CD4-positive, alpha-beta T cell treated with Interleukin-15 for 1 hour (primary cell): ENCODE measurements at places on chromosomes 6 and 20.
A peak's percentile ranks its signal among the peaks of the same experiment; 100 is the strongest.

DNA sequence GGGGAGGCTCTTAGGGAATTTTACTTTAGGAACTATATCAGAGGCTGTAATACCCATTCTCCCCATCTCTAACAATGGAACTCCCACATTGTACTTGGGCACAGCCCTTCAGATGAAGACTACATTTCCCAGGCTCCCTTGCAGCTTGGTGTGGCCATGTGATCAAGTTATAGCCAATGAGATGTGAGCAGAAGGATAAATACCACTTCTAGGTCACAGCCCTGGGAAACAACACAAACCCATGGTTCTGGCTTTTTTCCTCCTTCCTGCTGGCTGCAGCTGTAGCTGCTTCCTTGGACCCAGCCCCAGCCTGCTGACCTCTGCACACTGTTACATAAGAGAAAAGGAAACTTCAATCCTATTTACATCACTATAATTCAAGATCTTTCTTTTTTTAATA lies 445.9 kb upstream of the JARID2 start:
- peak; percentile 62 for DNase-seq

- DNase-seq, result peak; percentile 23
Observed at GRCh38 chr6:15023448-15023847, 222.4 kb upstream of the JARID2 start.

DNA sequence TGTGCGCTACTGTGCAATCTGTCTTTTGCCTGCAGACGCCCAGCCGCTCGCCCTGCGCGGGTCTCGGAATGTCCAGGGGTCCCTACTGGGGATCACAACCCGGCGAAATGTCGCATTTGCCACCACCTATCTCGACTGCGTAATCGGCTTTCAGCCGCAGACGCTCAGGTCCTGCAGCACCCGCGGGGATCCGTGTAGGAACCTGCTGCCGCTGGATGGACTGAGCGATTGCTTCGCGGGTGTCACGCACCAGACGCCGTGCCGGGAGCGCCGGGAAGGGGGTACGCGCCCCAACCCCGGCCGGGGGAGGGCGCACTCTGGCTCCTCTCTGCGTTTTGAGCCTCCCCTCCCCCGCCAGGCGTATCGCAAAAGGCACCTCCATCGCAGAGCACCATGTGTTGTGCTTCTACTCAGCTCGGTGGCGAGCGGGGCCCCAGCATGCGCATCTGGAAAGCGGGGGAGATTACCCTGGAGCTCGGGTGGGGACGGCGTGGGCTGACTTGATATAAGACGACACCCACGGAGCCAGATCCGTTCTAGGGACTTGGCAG lies 747 bp upstream of the PTPRA start:
- DNase-seq, result peak; percentile 75

GRCh38 chr6:56318851-56319250 lies 71.5 kb upstream of the COL21A1 start:
- no peak for DNase-seq

- no peak for DNase-seq
Observed at GRCh38 chr20:61881861-61882260, 183.8 kb downstream of the TAF4 start.

DNA sequence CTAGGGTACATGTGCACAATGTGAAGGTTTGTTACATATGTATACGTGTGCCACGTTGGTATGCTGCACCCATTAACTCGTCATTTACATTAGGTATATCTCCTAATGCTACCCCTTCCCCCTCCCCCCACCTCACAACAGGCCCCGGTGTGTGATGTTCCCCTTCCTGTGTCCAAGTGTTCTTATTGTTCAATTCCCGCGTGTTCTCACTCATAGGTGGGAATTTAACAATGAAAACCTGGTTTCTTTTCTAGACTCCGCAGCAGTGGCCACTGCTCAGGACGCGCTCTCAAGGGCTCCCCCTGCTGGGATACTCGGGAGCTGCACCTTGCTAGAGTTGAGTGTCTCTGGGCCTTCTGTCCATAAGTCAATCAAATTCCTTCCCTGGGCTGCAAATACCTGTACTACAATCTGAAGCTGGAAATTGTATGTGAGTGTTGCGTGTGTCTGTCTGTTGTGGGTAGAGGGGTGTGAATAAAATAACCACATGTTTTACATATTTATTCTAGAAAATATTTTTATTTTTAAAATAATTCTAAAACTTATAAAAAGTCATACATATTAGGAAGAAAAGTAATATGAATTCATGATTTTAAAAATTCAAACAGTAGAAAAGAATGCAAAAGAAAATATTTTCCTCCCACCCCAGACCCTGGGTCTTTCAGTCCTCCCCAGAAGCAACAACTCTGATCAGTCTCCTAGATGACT lies 8.2 kb upstream of the CEP250 start:
- DNase-seq, result peak; percentile 80

DNA sequence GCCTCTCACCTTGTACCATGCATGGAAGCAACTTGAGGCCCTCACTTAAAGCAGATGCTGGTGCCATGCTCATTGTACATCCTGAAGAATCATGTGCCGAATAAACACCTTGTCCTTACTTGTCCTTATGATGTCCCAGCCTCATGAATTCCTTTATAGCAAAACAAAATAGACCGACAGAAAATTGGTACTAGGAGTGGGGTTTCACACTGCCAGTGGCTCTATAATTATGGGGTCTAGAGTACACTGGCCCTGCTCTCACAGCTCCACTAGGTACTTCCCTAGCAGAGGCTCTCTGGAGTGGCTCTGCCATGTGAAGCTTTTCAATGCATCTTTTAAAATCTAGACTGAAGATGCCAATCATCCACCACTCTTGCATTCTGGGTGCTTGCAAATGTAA lies 101.2 kb downstream of the HTR1B start:
- no peak for DNase-seq

DNA sequence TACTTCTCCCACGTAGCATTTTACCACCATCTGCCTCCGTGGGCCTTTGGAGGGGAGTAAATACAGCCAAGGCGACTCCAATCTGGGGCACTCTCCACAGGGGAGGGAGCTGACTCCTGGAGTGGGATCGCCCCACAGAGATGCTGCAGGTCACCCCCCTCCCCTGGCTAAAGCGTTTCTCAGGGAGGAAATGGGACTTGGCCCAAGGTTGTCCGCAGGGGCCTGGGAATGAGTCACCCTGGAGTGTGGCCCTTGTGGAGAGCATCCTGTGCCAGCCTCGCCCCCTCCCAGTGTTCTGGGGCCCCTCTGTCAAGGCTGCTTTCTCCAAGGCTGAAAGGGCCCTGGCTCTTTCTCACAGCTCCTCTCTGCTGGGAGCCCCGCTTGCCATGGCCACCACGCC lies 84.5 kb upstream of the QKI start:
- no peak for DNase-seq

DNA sequence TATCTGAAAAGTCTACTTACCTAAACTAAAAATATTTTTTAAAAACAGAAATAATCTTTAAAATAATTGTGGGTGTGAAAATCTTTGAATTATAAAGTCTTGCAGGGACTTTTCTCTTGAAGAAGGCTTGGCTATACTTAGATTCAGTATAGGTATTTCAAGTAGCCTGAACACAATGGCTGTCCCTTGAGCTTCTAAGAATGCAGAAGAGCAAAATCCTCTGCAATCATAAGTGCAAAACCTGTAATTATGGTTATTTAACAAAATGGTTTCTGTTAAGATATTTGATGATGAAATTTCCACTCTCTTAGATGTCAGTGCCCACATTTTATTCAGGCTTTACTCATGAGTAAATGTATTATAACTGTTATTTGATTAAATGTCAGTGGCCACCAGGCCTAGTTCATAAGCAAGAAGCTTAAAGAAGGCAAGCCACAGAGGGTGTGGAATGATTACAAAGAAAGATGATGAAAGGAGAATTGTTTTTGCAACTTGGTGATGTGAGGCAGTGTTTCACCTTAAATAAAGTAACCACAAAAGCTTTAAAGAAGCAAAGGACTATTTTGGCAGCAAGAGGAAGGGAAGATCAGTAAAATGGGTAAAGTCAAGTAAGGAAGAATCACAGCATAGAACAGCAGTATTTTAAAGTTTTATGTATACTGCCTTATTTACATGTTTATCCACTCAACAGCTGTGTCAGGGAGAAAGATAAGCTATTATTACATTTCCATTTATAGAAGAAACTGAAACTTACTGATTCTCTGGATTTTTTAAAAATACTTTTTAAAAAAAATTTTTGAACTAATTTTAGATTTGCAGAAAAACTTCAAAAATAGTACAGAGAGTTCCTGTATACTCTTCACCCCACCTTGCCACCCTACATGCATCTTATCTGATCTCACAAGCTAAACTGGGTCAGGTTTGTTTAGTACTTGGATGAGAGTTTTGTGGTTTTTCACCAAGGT lies 351.2 kb upstream of the RUNX2 start:
- no peak for DNase-seq

DNA sequence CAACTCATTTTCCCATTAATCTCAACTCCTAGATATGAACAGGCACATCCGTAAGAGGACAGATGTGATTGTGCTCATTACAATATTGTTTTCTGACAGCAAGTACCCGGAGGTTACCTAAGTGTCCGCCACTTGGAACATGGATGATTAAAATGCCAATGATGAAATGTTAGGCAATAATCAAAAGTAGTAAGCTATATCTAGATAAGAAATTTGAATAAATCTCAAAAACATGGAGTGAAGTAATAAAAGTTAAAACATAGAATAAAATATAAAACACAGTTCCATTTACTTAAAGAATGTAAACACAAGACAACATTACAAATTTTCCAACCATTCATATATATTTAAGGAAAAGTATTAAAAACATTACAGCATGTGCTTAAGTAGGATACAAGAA lies 59.2 kb upstream of the LY86 start:
- no peak for DNase-seq

- DNase-seq, result no peak
Observed at GRCh38 chr20:10064611-10065010, 29.8 kb downstream of the ANKEF1 start.

DNA sequence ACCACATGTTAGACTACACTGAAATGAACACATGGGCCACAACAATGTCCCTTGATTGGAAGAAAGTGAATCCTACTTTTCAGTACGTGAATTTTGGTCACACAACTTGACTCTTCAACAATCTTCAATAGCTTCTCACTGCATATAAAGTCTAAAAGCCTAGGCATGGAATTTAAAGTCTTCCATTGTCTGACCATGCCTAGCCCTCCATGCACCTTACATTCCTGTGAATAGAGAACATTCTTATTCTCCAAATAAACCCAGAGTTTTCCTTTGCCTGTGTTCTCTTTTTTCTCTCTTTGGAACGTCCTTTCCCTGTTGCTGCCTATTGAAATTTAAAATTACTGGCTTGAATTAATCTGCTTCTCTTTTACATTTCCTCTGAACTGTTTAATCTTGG lies 207.5 kb downstream of the ASCC3 start:
- DNase-seq, result no peak

DNA sequence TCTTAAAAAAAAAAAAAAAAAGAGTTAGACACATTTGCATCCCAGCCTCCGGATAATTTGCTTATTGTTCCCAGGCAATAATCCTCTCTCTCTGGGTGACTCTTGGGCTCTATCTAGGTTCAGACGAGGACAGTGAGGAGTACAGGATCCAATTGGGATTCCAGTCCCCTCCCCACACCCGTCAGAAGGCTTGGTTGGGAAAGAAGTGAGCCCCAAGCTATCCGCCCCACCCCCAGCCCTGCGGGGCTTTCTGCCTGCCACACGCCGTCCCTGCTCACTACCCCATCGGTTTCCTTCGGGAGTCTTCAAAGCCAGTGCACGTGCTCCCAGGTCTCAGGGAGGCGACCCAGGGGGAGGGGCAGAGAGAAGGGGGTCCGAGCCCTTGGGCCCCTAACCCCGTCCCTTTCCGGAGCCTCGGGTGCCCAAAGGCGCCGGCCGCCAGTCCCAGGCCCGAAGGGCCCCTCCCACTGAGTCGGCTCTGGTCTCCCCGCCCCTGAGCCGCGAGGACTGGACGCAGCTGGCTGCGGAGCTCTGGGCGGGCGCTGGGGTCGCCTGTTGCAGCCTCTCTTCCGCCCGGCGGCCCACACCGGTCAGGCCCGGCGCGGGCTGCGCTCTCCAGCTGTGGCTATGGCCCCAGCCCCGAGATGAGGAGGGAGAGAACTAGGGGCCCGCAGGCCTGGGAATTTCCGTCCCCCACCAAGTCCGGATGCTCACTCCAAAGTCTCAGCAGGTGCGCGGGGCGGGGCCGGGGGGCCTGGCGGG lies 2.5 kb downstream of the MYMX start:
- DNase-seq, result peak; percentile 47

- no peak for DNase-seq
Observed at GRCh38 chr6:111711476-111711875, 105.8 kb upstream of the TRAF3IP2 start.

DNA sequence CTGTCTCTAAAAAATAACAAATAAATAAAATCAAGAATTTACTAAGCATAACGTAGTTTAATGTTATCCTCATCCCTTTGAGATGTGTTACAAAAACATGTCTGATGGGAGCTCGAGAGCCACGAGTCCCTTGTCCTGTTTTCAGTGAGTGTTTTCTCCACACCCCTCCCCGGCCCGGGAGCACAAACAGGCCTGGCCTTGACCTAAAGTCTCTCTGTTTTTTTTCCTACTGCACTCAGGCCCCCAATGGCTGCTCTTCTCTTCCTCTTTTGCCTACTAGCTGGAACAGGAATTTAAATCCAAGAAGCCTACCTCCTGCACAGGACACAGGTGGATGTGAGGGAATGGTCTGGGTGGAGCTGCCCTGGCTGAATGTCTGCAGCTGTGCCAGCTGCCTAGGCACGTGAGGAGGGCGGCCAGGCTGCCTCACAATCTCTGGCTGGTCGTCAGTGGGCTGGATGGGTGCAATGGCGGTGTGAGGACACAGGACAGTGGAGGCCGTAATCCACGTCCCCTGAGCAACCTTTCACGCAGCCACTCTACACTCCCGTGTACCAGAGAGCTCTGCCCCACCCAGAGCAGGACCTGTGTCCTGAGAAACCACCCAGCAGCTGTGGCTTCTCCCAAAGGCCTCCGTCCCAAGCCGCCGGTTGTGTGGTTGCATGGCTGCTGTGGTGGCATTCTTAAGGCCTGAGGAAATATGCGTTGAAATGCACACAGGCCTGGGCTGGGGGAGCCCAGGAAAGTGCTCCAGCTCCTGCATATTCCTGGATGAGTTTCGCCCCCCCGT lies 117.5 kb downstream of the FAM120B start:
- no peak for DNase-seq

- DNase-seq, result no peak
Observed at GRCh38 chr6:55897346-55897745, 22.0 kb upstream of the BMP5 start.

DNA sequence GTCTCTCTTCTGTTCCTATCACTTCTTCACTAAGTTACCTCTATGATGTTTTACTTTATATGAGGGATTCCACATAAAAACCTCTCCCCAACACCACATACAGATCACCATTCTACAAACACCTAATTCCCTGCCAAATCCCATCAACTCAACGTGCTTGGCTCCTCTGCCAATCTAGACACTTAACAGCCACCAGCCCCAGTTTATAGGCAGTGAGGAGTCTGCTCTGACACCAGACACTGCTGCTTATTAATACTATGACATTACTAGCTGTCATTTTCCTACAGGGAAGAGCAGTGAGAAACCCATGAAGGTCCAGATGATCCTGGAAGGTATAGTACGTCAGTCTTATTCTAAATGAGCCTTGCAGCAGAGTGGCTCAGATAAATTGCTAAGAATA lies 104.3 kb downstream of the CHD6 start:
- no peak for DNase-seq
